ENCODE measurements at places on chromosomes 1 and 21.

DNA sequence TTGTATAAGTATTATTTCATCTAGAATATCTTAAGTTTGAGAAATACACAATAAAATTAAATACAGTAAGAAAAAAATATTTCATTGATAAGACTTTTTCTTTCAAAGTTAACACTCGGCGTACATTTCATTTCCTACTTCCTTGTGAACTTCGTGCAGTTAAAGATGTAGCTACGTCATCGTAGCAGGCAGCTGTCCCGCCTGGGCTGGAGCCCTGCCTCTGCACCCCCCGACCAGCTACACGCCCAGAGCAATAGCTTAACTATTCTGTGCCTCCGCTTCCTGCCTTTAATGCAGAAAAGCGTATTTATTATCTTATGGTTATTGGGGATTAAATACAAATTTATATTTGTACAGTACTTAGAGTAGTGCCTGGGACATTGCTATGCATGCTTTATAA lies 53.5 kb downstream of the CLSTN1 start:
- peak; percentile 76 for DNase-seq

- DNase-seq, result no peak
Observed at GRCh38 chr21:41045534-41046268, 122.3 kb upstream of the BACE2 start.

DNA sequence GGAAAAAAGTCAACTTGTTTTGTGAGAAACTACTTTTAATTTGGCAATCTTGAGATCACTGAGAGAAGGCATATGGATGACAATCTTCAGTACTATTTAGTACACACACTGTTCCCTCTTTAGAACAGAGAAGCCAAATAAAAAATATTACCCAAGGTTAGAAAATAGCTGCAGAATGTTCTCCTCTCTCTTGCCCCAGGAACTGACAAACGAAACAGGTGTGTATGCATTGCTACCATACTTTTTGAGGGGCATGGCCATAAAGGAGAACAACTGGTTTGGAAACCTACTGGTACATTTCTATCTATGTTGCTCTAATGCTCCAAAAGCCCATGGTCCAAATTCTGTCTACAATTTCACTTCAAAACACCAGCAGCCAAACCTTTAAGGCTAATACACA lies 5.7 kb downstream of the TOR1AIP2 start:
- no peak for DNase-seq

DNA sequence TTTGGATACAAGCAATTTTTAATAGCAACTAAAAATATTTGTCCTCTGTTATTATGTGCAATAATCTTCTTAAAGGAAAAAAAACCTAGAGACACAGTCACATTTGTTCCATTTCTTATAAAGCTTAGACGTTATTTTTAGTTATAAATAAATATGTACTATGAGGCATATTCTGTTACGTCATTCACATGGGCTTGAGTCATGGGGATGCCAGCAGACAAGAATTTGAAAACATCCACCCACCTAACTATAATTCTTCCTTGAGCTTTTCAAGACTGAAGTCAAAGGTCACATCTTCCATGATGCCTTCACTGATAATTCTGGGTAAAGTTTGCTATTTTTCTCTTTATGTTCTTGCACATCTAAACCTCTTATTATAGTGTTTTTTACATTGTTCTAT lies 268.8 kb downstream of the KCTD3 start:
- peak; percentile 51 for DNase-seq

DNA sequence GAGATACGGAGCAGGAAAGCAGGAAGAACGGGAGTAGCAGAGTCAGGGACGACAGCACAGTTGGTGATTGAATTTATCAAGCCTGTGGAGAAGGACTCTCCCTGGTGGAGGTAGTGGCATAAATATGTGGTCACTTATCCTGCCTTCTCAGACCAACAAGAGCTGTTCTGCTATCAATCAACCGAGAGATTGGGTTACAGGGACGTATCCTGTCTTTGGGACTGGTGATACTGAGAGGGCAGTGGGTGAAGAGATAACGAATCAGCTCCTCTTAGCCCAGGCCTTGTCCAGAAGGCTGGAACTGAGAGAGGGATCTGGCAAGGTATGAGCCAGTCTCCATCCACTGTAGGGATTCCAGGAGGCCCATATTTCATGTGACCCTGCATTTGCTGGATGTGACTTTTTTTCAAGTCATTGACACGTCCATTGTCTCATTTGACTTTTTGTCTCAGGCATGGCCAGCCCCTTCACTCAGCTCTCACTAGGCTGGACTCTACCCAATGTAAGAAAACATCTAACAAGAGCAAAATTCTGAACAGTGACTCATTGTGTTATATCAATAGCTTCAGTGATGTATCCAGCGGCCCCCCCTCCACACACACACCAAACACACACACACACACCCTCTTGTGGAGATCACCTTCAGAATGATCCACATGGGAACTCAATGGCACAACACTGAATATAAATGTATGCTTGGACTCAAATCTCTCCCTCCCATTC lies 11.3 kb downstream of the C1orf116 start:
- peak; percentile 41 for DNase-seq

- DNase-seq, result peak; percentile 60
Observed at GRCh38 chr1:26161415-26162219, 2.7 kb downstream of the FAM110D start.

DNA sequence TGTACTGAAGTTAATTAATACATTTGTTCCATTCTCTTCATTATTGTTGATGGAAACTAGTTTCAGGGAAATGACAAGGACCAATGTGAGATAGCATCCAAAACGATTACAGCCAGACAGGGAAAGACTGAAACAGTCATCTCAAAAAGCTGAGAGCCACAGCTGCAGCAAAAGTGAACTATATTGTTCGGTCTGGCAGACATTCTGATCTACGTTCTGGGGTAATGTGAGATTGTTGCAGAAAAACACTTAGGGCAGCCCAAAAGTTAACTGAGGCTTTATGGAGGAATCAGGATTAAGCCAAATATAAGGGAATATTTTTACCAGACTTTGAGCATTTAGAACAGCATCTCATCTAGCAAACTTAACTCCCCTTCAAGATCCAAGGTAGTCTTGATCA lies 112.9 kb downstream of the LRRC40 start:
- DNase-seq, result no peak

DNA sequence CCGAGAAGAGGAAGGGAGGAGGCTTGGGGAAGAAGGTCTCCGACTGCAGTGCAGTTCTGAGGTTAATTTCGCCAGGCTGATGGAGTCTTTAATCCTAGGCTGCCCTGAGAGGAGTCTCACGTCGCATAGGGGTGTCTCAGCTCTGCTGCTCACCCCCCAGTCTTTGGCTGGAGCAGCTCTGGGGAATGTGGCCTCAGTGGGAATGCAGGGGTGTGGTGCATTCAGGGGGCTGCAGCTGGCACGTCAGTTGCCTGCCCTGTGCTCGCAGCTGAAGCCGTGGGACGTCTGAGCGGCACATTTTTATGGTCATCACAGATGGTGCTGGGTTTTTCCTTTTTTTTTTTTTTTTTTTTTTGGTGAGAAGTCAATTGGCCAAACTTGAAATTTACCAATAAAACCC lies 38.2 kb downstream of the ACTN2 start:
- DNase-seq, result no peak

DNA sequence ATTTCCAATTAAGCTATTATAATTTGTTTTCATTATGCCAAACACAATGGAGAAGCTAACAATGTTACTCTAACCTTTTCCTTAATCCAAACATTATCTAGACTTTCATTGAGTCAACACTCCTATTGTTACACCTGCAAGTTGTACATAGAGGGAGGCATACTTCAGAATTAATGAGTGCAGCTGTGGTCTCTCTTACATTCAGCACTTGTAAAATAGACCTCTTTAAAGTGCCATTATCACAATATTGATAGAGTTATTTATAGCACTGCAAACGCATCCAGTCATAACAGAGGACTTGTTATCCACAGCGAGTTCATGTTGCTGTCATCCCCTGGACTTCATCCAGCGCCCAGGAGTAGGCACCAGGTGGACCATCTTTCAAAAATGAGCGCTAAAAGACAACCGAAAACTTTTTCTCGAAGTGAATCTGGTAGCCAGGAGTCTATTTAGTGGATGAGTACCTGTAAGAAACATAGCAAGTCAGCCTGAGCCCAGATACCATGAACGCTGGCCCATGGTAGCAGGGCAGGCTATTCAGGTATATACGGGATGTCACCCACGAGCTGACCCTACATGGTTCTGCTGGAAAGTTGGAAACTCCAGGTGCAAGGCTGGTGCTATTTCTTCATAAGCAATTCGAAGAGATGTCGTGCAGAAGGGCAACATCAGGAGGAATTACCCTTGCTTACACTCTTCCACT lies 70.6 kb upstream of the NFIA start:
- DNase-seq, result no peak

- no peak for DNase-seq
Observed at GRCh38 chr1:207217778-207218511, 103.5 kb upstream of the CD55 start.

GRCh38 chr1:116226017-116226416 lies 114.8 kb downstream of the MAB21L3 start:
- DNase-seq, result no peak

- no peak for DNase-seq
Observed at GRCh38 chr1:247043406-247043805, 35.2 kb downstream of the ZNF670 start.

DNA sequence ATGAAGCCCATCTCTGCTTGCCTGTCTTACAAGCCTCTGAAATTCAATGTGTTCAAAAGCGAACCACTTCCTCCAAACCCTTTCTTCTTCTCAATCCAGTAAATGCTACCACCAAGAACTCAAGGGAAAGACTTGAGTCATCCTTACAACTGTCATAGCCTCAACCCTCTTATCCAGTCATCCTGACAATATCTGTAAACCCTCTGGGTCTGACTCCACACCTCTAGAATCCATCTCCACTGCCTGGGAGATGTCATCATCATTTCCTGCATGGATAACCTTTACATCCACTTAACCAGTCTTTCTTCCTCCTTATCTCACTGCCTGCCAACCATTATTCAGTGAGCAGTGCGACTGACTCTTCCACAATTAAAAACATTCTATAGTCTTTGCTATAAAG lies 441.1 kb downstream of the SETD4 start:
- peak; percentile 86 for DNase-seq

GRCh38 chr1:78607334-78607927 lies 12.8 kb upstream of the IFI44L start:
- DNase-seq, result peak; percentile 34

DNA sequence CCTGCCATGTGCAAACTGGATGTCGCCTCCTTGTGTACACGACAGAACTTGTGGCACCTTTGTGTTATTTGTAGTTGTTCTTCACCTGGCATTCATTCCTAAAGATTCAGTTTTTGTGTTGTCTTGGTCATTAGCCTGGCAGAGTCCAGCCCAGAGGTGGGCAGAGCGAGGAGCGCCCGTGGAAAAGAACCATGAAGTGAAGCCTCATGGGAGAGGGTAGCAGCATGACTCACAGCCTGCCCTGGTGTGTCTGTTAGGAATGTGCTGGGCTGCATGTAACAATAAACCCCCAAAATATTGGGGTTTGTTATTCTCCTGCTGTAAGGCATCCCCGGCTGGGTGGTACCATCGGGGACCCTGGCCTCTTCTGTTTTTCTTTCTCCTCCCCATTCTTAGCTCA lies 124.9 kb upstream of the TMEM51 start:
- no peak for DNase-seq

GRCh38 chr1:27392096-27392777 lies at the start of gene GPR3:
GPR3 (plus strand) TSS chr1:27392622; CDS start chr1:27393799, 1,177 bp downstream.
- peak; percentile 88 for DNase-seq

DNA sequence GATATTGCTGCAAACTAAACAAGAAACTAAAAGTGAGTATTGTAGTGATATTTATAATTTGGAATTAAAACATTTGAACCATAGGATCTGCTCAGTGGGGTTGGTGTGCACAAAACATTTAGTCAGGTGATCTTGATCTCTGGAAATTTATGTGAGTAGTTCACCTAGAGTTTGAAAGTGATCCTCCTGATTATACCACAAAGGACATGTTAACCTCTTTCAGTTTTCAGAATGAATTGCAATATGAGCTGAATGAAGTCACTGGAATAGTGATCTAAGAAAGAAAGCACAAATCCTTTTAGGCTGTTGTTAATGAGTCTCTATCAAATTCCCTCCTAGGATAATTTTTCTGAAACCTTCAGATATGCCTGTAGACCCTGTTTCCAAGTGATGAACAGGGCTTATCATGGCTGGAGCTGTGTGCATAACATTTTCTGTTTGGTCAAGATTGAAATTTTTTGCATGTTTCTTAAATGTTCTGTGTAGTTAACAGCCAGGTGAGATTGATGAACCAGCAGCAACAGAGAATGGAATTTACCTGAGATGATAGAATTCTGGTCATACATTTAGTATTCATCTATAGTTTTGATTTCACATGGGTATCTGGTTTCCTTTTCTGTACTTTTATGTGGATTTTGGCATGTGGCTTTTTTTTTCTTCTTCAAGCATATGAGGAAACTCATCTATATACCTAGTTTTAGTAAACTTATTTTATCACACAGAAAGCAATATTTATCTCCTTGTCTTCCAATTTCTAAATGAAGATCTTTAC lies 25.5 kb downstream of the CDC14A start:
- no peak for DNase-seq

DNA sequence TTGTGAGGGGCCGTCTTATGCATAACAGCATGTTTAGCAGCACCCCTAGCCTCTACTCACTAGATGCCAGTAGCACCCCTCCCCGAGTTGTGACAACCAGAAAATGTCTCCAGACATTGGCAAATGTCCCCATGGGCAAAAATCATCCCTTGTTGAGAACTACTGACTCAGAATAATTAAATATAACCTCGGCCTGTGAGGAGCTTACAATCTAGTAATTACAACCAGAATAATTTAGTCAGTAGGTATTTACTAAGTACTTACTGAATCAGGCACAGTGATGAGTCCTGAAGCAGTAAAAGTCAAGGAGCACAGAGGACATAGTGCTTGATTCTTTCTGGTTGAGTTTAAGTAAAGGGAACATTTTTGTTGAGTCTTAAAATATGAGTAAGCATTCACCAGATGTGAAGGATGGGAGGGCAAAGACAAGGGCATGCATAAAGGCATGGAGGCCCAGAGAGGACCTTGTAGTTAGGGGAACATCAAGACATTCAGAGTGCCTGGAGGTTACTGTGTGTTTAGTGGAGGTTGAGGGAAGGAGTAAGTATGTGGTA lies 44.1 kb upstream of the KCNQ4 start:
- no peak for DNase-seq

DNA sequence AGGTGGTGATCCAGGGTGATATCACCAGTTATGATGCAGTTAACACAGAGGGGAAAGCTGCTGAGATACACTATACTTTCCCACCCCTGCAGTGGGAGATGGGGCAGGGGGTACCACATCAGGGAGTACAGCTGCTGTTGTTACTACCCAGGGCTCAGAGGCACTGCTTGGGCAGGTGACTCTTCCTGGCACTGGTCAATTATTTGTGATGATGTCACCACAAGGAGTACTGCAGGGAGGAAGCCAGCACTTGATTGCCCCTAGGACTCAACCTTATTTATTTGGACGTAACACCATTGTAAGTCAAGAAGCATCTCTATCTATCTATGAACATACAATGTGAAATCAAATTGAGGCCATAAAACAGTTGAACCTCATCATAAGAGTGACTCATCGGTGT lies 10.1 kb downstream of the IFNAR1 start:
- DNase-seq, result no peak

GRCh38 chr1:18100491-18101063 lies 7.0 kb upstream of the IGSF21 start:
- peak; percentile 47 for DNase-seq

- DNase-seq, result peak; percentile 42
Observed at GRCh38 chr1:196372896-196373536, 235.2 kb downstream of the KCNT2 start.

- DNase-seq, result peak; percentile 74
Observed at GRCh38 chr1:173453982-173454381, 23.2 kb upstream of the PRDX6 start.
